ENCODE measurements at places on chromosomes 5 and 9.

DNA sequence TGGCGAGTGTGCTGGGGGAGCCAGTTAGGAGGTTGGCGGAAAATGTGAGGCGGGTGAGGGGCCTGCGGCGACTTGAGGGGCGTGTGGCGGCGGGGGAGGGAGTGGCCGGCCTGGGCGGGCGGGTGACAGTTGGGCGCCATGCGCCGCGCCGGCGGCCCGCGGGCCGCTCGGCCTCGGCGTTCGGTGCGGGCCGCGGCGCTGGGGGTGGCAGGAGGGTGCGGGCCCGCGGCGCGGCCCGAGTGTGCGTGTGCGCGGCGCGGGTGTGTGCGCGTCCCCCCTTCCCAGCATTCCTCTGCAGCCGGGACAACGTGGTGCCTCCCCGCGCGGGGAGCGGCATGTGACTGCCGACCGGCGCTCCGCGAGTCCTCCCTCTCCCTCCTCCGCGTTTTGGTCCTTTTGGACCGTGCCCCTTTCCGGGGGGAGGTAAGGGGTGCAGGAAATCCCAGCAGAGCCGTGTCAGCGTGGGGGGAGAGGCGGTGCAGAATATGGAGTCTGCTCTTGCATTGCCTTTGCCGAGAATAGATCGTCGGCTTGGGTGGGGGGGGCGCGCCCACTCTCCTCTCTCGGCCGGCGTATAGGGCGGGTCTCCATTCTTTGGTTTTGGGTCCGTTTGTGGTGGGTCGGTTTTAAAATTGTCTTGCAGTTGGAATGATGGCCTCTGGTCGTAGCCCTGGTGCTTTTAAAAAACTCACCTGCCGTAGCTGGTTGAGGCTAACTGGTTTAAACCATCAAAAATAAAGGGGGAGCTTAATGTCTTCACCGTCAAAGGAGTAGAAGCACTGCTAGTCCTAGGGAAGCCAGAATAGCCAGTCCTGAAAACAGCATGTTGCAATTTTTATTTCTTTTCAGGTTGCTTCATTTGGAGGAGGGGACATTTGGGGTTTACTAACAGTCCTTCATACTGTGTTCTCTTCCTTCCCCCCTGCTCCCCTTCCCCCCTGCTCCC, 2.0 kb downstream of the LARP1 start:
- DNase-seq = peak; percentile 60

- peak; percentile 18 for DNase-seq
These were observed 84.8 kb downstream of the RAD23B start for GRCh38 chr9:107367727-107368502.

DNA sequence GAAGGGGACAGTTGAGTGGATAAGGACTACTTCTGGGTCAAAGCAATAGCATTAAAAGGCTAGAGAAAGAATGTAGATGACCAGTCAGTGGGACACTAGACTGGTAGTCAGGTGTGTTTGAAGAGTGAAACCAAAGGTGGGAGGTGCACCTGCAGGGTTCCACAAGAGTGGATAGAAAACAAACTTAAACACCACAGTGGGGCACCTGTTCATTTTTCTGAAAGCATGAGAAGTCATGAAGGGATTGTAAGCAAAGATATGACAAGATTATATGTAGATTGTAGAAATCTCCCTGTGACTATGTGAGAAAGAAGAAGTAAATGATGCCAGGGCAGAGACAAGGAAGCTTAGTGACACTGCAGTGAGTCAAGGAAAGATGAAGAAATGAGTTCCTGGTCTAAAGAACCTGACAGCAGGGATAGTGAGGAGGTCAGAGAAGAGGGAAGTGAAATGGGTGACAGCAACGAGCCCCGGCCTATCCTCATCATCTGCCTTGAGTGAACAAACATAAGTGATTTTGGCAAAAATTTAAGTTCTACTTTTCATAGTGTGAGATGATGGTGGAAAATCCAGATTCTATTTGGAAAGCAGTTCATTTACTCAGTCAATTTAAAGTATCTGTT, 296.9 kb downstream of the TLE4 start:
- DNase-seq = no peak

DNA sequence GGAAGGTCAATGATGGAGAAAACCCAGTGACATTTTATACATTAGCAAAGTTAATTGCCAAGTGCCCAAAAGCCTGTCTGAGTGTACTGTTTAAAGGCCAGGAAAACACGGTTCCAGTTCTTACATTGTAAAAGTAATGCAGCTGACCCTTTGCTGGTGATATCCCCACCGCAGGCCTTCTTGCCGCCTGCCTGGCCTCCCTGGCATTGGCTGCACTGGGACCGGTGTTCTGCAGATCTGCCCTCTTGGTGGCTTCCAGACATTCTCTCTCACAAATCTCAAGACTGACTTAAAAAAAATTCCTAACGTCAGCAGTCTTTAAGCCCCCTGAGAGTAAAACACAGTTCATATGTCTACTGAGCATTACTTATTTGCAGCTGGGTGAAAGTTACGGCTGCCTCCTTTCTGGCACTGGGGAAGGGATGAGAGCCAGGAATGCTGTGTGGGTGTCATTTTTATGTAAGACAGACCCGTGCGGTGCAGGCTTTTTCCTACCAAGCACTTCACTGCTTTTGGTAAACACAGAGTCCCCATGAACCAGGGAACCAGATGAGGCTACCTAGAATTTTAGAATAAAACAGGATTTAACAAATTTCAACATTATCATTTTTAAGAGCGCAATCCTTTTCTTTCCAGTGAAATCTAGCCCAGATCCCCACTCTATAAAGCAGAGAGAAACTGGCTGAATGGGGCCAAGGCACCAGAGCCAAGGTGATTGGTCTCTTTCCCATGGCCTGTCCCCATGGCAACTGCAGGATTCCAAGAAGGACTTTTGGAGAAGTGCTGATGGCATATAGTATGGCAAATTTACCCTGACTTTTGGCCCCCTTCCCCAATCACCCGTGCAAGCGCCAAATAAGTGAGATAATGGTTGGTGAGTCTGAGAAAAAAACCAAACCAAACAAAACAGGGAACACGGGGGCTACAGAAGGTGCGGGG, 80.8 kb downstream of the LMNB1 start:
- no peak for DNase-seq

GRCh38 chr5:94347130-94347529, 271.3 kb downstream of the KIAA0825 start:
- no peak for DNase-seq

DNA sequence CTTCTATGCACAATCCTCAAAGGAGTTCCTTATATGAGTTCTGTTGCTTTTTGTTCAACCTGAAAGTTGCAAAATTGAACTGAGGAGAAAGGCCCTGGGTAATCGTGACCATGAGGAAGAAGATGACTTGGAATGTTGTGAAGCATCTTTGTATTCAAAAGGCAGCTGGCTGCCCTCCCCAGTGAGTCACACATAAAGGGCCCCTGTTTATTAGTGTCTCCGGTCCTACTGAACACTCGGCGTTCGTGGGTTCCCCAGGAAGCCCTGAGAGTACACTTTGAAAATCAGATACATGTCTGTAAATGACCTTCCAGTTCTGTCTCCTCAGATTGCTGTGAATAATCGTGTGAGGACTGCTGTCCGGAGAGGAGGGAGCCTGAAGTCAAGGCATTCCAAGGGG, 73.6 kb downstream of the C9orf153 start:
- peak; percentile 20 for DNase-seq

Data from EL (cell line).